Hematopoietic multipotent progenitor cell treated with erythropoietin and hydrocortisone succinate and interleukin-3 and kit ligand, for 8 days (in vitro differentiated cells): ENCODE measurements at places on chromosomes 3 and 15.

- DNase-seq, result no peak
Observed at GRCh38 chr3:20480786-20481365, 294.9 kb upstream of the SGO1 start.

DNA sequence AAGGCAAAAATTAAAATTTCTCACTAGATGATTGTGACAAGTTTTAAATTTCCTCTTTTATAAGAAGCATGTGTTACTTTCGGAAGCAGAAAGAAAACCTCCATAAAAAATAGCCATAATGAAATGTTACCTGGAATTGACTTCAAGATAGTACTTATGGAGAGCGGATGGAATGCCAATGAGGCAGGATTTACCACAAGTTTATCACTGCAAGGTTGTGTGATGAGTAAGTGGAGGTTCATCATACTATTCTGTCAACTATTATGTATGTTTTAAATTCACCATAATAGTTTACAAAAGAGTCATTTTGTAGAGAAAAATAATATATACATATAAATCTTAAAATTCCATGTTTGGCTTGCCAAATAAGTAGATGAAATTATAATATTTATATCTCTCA, 230.3 kb downstream of the SCAPER start:
- DNase-seq, result no peak

GRCh38 chr3:73144828-73145227, 83.4 kb downstream of the EBLN2 start:
- no peak for DNase-seq

DNA sequence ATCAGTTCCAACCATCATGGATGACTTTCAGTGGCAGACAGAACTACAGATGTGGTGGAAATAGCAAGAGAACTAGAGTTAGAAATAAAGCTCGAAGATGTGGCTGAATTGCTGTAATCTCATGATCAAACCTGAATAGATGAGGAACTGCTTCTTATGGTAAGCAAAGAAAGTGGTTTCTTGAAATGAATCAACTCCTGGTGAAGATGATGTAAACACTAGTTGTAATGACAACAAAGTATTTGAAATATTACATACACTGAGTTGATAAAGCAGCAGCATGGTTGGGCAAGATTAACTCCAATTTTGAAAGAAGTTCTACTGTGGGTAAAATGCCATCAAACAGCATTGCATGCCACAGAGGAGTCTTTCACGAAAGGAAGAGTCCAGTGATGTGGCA, 131.7 kb upstream of the FAM3D start:
- no peak for DNase-seq

GRCh38 chr3:70947579-70947978, 635.1 kb upstream of the MDFIC2 start:
- no peak for DNase-seq

DNA sequence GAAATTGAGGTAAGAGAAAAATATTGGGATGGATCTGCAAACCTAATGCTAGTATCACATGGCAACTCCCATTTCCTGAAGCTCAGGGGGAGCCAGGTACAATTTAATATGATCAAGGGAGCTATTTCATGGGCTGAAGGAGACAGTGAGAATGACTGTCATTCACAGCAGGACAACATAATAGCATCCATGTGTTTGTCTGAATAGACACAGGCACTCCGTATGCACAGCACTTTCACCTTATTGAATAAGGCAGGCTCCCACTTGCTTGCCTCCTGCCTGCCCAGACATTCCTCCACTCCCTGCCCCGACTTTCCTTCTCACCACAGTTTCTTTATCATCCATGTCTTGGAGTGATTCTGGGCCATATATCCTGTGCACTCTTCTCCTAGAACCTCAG, 156.6 kb upstream of the SLC24A5 start:
- no peak for DNase-seq

- DNase-seq, result no peak
Observed at GRCh38 chr15:83487519-83487918, 40.4 kb downstream of the SH3GL3 start.

GRCh38 chr3:108441518-108441917, 68.9 kb downstream of the MYH15 start:
- DNase-seq, result no peak

- peak; percentile 59 for DNase-seq
Observed at GRCh38 chr3:185582871-185583270, 3.2 kb upstream of the SENP2 start.

DNA sequence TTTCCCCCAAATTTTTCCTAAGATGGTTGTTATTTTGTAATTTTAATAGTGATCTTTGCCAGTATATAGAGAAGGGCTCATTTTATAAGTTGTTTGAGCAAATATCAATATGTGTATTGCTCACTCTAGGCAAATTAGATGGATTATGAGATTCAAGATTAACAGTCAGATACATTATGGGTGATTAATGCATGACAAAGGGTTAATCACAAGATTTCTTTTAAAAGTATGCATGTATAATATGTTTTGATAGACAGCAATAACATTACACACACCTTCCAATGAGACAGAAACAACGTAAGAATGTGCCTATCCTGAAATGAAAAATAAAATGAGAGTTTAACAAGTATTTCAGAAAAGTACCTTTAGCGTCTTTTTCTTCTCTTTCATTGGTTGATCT, 547.6 kb upstream of the AGTR1 start:
- no peak for DNase-seq

- DNase-seq, result no peak
Observed at GRCh38 chr3:113819866-113820265, 18.7 kb upstream of the GRAMD1C start.

DNA sequence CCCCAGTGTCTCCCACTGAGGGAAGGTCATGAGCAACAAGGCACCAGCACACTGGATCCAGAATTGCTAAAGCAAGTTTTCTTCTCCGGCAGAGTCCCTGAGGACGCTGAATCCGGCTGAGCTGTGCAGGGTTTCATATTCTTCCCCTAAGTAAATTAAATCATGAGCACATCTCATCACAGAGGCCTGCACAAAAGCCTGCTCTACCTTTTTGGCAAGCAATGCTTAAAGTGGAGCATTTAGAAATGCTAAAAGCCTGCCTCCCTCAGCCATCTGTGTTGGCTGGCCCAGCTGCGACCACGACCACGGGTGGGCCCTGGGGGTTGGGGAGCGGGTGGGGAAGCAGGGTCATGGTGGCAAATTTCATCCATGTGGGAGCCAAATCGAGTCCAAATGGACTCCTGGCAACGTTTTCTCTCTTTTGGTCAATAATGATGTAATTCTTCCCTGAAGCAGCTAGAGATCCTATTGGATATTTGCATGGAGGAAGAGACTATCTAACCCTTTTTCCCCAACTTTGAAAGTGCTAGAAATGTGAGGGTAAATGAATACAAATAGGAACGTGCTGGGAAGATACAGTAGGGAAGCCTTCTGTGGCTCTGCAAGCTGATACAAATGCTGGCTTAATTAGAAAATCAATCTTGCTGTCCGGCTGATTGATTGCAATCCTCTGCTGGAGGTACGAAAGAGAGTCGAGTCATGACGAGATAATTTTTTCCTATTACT, 532.8 kb upstream of the TBL1XR1 start:
- no peak for DNase-seq

- no peak for DNase-seq
Observed at GRCh38 chr15:35088329-35088728, 3.2 kb upstream of the NANOGP8 start.

DNA sequence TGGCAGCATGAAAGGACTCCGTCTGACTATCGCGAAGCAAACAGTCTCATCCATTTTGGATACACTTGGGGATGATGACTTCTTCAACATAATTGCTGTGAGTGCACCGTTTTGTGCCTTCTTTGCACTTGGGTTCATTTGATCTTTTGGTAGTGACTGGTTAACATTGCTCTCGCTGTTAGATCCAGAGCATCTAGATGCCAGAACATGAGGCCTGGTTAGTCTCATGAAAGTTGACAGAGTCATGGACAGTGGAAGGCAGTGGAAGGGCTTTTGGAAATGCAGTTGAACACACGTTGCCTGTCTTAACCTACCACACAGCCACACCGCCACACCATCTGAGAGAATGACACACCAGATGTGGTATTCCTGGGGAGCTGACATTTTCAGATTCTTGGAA, 357.9 kb downstream of the LRTM1 start:
- no peak for DNase-seq

GRCh38 chr15:90558171-90558573, 28.4 kb downstream of the CRTC3 start:
- peak; percentile 74 for DNase-seq

- no peak for DNase-seq
Observed at GRCh38 chr3:96267577-96267976, 546.8 kb upstream of the EPHA6 start.

DNA sequence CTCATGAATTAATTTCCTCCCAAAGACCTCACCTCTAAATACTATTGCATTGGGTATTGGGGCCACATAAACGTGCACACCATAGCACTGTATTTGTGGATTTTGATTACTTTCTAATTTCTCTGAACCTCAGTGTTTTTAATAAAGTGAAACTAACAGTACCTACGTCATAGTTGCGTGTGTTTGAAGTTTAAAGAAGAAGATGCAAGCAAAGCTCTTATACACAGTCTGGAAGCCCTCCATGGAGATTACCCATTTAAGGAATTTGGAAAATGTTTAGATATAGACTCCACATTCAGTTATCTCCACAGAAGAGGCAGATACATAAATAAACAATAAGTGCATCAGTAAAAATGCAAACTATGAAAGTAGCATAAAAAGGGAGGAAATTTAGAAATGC, 581.1 kb upstream of the GBE1 start:
- DNase-seq, result no peak

GRCh38 chr15:68524753-68525584, 53.8 kb upstream of the CORO2B start:
- no peak for DNase-seq

GRCh38 chr15:71043373-71043772, 71.9 kb upstream of the THSD4 start:
- no peak for DNase-seq

DNA sequence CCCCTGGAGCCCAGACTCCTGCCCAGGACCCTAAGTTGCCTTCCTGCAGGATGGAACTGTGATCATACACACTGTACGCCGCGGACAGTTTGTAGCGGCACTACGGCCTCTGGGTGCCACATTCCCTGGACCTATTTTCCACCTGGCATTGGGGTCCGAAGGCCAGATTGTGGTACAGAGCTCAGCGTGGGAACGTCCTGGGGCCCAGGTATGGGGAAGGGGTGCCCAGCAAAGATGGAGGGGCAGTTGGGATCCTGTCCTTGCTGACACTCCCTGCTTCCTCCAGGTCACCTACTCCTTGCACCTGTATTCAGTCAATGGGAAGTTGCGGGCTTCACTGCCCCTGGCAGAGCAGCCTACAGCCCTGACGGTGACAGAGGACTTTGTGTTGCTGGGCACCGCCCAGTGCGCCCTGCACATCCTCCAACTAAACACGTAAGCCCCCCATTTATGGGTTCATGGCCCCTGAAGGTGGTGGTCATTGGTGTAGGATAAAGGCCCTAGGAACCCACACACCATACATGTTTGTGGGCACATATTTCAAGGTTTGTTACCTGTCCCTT, 28.8 kb downstream of the NBEAL2 start:
- no peak for DNase-seq
